ENCODE measurements at places on chromosomes 2 and 18.

GRCh38 chr18:51753365-51754057, 556.0 kb upstream of the MEX3C start:
- no peak for DNase-seq

DNA sequence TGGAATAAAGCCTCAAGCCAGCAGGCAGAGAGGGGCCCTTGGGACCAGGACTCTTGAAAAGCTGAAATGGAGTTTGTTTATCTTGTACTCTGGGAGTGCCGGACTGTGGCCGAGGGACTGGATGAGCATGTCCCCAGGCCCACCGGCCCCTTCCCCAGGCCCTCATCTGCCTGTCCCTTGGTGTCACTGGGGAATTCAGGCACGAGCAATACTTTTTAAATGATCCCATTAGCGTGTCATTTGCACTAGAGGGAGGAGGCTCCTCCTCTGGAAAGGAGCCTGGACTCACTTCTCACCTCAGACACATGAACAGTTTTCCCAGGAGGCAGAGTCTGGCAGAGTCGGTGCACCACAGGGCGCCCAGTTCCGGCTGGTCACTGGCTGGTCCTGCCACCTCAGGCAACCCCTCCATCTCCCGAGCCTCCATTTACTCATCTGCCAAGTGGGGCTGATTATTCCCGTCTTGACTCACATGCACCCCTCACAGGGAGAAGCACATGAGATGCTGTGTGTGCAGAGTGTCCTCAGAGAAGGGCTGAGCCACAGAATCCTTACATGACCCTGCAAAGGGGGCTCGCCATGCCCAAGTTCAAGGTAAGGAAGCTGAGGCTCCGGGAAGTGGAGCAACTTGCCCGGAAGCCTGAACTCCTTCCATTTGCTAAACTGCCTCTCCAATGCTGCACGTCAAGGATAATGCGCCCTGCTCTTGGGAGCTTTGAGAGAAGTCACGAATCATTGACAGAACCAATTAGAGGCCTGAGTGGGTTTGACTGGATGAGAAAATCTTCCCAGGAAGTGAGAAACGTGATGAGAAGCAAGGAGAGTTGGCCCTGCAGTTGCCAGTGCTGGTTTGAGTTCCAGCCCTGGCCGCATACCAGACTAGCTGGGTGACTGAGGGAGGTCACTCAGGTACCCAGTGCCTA, 26.7 kb downstream of the CIB4 start:
- DNase-seq: no peak

DNA sequence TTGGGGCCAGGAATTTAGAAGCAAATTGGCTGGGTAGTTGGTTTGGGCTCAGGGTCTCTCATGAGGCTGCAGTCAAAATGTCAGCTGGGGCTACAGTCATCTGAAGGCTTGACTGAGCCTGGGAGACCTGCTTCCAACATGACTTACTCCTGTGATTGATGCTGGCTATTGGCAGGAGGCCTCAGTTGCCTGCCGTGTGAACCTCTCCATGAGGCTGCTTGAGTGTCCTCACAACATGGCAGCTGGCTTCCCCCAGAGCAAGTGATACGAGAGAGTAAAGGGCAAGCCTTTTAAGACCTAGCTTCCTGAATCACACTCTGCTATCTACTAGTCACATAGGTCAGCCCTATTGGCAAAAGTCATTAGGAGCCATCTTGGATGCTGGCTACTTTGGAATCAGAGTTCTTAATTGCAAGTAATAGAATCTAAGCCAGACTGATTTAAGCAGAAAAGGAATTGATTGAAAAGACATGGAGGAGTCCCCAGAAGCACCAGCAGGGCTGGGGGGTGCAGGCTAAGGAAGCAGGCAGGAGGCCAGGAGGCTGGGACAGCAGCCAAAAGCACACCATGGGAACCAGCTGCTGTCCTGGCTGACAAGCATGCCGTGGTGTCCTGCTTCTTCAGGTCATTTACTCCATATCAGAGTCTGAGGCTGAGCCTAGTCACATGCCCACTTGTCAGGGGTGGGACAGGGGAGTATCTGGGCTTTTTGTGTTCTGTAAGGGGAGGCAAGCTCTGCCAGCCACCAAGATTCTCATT, 7.8 kb upstream of the GIGYF2 start:
- DNase-seq: no peak

DNA sequence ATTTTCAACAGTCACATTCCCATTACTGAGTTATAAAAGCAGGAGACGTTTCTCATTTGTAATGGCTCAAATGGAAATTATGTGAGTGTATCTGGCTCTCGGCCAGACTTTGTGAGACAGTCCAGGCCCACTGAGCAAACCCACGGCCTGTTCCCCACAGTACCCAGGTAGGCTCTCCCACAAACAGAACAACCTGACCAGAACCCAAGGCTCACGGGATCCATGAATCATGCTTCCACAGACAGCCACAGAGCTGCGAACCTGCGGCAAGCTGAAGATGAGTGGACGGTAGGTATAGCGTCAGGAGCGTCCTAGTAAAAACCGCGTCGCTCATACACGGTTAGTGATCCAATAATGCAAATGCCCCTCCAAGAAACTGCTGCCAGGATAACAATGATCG, 34.2 kb downstream of the NDUFA10 start:
- DNase-seq: no peak

DNA sequence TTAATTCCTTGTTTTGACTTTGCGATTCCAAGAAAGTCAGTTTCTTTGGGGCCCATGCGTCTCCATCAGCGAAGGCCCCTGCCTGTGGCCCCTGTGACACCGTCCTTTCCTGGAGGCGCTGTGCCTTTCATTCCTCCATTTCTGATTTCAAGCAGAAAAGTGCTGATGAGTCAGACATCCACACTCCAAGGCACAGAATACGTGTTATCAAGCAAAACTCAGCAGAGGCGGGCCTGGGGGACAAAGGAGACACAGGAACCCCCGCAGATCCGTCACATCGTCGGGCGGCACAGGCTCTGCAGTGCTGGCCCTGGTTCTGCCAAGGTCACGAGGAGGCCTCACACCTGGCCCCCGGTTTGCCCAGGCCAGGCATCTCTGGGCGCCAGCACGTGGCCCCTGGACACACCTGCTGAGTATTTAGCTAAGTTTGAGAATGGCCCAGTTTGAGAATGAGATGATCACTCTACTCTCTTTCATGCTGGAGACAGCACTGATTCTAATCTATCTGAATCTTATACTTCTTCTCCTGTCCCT, 7.2 kb upstream of the SALL3 start:
- no peak for DNase-seq

DNA sequence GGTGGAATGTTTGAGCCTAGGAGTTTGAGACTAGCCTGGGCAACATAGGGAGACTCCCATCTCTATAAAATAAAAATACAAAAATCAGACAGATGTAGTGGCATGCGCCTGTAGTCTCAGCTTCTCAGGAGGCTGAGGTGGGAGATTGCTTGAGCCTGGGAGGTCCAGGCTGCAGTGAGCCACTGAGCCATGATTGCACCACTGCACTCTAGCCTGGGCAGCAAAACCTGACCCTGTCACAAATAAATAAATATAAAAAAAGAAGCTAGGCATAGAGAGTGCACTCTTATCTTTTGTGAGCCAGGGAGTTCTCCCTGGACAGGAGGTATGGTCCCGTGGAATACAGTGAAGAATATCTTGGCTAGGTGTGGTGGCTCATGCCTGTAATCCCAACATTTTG, 11.0 kb upstream of the KYNU start:
- no peak for DNase-seq

Measured in hematopoietic multipotent progenitor cell treated with erythropoietin and hydrocortisone succinate and interleukin-3 and kit ligand, for 17 days (in vitro differentiated cells).